Renal cortical epithelial cell (primary cell): ENCODE measurements at places on chromosomes 11 and 22.
A peak's percentile ranks its signal among the peaks of the same experiment; 100 is the strongest.

GRCh38 chr11:95711945-95712221 is 77.7 kb downstream of the FAM76B start:
- DNase-seq = no peak

DNA sequence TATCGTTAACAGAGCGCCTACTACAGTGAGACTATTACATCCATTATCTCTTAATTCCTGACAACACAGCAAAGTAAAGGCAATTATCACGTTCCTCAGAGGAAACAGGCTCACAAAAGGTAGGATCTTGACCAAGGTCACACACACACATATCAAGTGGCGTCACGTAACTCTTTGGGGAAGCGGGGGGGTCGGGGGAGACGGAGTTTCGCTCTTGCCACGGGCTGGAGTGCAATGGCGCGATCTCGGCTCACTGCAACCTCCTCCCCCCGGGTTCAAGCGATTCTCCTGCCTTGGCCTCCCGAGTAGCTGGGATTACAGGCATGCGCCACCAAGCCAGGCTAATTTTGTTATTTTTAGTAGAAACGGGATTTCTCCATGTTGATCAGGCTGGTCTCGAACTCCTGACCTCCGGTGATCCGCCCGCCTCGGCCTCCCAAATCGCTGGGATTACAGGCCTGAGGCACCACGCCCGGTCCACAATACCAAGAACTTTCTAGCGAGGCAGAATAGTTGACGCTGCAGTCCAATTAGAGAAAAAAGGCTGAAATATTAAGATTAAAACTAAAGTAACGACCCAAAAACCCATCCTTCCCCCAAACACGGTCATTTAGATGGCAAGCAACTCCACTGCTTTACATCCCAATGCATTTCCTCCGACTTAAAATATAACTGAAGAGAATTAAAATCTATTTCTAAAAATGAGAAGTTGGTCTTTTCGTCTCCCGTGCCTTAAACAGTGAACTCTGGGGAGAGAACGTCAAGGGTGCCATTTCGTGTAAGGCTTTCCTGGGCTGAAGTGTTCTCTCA is 1.2 kb downstream of the DDX17 start:
- peak; percentile 21 for DNase-seq

DNA sequence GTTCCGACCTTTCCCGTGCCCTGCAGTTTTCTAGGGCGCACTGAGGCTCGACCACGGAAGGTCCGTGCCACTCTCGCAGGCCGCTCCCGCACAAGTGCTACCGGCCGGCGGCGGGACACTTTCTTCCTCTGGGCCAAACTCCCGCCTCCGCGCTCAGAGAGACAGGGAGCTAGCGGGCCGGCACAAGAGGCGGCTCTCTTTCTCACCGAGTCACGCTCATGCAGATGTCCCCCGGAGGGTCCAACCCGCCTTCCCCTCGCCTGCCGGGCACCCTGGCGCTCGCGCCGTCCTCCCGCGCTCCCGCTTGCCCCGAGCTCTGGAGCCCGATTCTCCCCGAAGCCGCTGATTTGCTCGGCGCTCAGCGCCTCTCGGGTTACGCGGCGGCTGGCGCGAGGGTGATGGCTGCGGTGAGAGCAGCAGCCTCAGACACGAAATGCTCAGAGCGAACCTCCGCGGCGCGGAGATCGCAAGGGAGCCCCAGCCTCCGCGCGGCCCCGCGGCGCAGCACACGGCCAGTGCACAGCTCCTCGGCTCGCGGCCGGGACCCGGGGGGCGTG is 1.0 kb downstream of the LMO1 start:
- no peak for DNase-seq

DNA sequence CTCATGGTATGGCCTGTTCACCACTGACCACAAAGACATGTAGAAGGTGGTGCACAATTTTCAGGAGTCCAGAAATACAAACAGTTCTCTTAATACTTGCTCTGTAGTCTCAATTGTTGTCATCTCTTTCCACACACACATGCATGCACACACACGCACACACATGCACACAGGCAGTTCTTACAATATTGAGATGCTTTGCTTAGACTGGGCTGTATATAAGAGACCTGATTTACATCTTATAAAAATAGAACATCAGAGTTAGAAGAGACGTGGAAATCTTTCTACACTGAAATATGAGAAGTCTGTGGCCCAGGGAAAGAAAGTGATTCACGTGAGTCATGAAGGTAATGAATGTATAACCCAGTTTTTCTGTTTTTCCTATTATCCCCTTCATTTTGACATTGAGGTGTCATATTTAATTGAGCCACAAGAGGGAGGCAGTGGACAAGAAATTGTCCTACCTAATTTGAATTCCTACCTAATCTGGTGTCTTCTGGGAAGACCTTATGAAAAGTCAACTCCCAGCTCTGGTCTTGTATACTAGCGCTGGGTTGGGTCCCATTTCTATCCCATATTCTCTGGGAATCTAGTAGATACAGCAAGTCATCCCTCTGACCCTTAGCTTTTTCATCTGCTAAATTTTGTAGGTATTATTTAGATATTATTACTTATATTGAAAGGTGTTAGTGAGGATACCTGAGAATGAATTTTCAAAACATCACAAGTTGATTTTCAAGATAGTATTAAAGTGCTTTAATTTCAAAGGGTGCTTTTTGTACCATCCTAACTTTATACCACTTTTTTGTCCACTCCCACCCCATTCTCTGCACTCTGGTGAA is 14.9 kb upstream of the MS4A4A start:
- DNase-seq = peak; percentile 41

DNA sequence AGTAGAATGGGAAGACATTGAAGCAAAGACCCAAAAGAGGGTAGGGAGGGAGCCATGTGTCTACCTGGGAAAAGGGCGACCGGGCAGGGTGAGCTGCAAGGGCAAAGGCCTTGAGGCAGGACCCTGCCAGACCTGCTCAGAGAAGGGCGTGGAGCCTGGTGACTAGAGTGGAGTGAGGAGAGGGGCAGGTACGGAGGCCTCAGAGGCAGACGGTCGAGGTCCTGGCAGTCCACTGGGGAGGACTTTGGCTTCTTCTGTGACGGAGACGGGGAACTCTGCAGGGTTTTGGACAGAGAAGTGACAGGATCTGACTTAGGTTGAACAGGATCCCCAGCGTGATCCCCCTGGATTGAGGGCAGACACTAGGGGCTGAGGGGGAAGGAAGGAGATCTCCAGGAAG is 12.9 kb downstream of the RIBC2 start:
- DNase-seq = no peak

DNA sequence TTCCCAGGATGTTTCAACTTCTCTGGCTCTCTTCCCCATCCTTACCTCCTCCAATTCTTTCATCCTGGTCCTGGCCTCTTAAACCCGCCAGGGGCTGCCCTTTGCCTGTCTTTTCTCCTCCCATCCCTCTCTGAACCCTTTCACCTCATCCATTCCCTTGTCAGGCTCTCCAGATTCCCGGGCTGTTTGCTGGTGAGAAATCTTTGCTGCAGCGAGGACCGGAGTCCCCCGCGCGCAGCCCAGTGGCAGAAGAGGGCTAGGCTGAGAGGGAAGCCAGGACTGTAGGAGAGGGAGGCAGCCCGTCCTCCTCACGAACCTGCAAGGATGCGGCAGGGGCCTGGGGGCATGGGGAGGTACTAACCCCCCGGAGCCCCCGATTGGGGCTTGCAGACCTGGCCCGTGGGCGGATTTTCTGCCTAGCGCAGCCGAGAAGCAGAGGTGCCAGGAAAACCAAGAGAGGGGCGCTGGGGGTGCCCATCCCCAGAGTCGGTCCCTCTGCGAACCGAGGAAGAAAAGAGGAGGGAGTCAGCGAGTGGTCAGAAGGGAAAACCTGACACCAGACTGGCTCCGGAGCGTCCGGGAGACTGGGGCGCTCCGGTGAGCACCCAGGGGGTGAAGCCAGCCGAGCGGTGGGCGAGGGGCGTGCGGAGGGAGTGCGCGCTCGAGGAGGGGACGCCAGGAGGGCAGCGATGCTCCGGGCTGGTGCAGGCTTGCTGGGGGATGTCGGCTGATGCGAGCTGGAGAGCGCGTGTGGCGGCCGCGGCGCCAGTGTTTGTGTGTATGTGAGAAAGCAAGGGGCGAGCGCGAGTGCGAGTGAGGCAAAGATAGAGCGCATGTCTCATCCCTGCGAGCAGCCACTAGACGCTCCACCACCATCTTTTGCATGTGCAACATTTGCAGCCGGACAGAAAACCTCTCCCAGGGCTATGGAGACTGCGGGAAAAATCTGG is at the start of gene GRIA4:
TSS of gene GRIA4 (plus strand) at position 242 of the 950 bp plus-strand sequence. CDS start 925 bp downstream, outside the sequence.
- no peak for DNase-seq

GRCh38 chr11:126139111-126140091 is 72.0 kb downstream of the RPUSD4 start:
- DNase-seq = no peak

DNA sequence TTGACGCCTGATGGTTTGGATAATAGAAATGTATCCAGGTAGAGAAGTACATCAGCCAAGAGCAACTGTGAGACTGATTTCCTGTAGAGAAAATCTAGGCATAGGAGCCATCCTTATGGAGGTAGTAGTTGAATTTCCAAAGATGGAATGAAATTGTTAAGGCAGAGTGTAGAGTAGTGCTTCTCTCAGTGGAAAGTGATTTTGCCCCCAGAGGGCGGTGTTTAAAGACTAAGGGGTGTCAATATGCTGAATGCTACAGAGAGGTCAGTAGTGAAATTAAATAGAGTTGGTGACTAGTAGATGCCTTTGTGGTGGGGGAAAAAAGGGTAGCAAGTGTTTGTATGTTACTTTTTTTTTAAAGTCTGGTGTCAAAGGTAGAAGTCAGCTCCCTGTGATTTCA is 54.5 kb downstream of the TRIM44 start:
- no peak for DNase-seq

DNA sequence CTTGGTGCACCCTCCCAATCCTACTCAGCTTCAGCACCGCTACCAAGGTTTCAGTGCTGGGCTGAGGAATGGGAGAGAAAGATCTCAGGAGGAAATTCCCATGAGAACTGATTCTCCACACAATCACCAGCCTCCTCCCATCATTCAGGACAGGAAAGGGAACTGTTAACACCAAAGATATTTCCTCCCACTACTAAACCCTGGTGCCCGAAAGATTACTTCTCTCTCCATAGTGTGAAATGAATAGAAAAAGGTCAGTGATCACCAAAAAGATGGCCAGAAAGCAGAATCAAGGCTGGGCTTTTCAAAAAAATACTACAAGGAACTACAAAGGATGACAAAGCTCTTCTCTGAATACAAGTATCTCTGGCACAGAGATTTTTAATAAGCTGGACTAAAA is 26.1 kb downstream of the TCIRG1 start:
- no peak for DNase-seq

GRCh38 chr11:10410844-10411200 is 44.2 kb upstream of the AMPD3 start:
- peak; percentile 32 for DNase-seq

DNA sequence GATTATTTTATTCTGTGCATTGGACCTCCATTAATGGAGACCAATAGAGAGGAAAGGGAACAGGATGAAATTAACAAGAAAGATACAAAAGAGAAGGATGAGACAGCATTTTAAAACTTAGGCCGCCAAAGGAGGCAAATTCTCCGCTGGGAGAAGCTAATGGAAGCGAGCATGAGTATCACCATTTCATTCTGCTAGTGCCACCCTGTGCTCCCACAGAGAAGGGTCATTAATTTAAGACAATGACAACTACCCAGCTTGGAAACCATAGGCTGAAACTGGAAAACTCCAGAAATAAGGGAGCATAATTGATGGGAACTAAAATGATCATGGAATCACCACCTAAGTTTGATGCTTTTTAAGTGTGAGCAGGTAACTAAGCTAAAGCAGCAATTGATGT is 69.2 kb downstream of the SLC36A4 start:
- peak; percentile 8 for DNase-seq

DNA sequence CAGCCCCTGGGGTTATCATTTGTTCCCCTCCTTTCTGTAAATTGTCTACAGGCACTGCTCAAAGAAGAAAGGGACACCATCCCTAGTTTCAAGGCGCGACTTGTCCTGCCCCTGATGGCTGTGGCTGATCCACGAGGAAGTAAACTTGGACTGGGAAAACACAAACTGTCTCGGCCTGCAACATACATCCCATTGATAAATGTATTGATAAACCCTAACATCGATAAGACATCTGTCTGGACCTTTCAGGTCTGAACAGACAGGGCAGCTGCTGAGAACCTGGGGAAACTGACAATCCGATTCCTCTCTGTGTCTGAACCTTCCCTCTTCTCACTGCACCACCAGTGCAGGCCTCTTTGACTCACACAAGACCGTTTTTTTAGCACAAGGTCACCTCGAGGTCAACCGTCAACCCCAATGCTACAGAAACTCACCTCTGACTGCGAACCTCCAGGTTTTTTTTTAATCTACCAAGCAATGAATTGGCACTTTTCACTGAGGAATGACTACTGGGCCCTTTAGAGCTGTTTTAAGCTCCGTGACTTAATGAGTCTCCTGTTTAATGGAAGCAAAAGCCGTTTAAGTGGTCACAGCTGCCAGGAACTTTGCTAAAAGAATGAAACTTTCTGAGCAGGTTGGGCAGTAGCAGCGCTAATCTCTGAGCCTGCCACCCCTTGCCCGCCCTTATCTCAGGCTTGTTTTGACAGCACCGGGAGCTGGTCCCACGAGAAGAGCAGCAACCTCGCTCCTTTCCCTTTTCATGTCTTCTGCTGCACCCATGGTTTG is 203.8 kb upstream of the TMEM45B start:
- peak; percentile 39 for DNase-seq

GRCh38 chr22:37051391-37052385 is at the start of gene KCTD17:
KCTD17 (plus strand) TSS chr22:37051742; CDS start chr22:37051761, 19 bp downstream.
- peak; percentile 11 for DNase-seq

- no peak for DNase-seq
Measured at GRCh38 chr11:105857728-105858127, 164.3 kb downstream of the MSANTD4 start.

DNA sequence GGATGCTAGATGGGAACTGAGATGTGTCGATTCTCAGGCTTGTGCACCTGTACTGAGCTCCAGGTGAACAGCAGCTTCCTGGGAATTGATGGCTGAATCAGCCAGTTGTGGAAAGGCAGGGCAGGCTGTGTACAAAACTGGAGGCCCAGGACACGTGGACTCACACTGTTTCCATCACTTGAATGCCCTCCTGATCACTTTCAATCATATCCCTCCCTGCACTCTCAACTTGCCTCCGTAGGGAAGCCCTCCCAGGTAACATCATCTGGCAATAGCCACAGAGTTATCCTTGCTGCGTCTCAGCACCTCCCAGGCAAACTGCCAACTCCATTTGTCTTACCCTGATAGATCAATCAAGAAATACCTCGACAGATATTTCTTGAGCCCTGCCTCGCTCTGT is 10.1 kb downstream of the FAM83F start:
- DNase-seq = no peak

- no peak for DNase-seq
Measured at GRCh38 chr22:46794067-46794466, 31.6 kb downstream of the TBC1D22A start.

DNA sequence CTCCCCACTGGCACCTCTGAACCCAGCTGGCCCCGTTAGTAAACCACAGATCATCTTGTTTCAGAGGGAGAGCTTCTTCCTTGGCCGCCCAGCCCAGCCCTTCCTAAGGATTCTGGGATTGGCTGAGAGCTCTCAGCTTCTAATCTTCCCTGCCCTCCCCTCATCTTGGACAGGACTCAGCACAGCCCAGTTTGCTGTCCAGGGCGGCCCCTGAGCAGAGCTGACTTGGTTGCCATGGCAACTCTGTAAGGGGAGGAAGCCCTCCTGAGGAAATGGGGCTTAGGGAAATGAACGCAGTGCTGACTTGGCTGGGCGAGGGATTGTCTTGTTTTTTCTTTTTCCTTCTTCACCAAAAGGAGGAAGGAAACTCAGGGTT is 4.6 kb downstream of the APOL4 start:
- no peak for DNase-seq
